Left renal cortex interstitium (tissue), 4 donors: ENCODE measurements at places on chromosomes 3 and 15.

GRCh38 chr3:72995337-72995736 lies 1.3 kb upstream of the PPP4R2 start:
- DNase-seq, result no peak

DNA sequence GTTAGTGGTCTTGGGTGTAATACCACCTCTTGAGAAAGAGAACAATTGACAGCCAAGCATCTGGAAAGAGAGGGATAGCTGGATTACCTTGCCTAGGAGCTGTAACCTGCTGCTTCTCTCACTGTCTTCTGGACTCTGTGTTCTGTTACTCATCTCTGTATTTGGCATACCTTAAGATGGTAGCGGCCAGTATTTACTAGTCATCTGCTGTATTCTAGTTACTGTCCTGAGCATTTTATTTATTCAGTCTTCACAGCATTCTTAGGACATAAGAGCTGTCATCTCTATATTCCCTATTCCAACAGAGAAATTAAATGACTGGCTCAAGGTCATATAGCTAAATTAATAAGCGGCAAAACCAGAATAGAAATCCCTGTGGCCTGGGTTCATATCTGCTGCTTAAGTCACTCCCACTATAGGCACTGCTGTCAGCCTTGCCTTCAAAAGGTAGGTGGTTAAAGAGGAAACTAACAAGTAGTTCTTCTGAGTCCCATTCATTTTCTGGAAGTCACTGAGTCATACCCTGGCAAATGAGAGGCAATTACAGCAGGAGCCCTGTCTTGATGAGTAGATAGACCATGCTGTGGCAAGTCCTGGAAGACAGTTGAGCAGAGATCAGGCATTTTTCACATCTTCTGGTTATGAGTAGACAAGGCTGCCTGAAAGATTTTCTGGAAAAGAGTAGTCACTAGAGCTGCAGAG lies 68.2 kb downstream of the RAB7A start:
- no peak for DNase-seq

DNA sequence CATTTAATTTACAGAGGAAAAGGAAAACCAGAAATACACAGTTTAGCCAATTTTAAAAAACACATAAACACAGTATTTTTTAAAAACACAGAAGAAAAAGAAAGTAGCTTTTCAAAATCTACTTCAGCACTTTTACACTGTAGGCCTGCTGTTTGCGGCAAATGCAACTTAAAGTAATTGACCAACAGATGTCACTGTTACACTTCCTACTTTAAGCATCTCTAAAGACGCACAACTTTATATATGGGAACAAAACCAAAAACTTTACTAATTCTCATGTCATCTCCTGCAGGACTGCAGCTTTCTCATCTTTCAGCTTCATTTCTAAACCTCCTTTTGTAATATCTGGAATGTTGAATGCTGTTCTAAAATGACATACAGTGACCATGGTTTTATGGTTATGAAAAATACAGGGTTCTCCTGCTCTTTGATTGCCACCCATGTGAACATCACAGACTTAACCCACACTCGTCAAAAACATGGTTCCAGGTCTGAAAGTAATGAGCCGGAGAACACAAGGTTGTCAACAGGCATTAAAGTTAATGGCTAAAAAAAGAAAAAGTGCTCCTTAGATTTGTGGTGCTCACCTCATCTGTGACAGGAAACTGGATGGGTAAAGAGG lies 107.9 kb downstream of the FMN1 start:
- no peak for DNase-seq

DNA sequence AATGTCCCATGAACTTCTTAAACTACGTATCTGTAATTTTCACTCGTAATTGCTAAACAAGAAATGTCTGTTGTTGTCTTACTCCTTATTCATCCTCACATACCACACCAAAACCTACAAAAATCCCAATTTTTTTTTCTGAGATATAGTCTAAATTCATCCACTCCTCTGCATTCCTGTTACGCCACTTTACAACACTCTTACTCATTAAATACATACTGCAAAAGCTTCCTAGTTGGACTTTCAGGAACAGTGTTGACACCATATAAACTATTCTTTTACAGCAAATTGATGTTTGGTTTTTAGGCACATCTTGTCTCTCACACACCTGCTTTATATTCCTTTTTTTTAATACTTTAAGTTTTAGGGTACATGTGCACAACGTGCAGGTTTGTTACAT lies 934.9 kb upstream of the CADM2 start:
- no peak for DNase-seq

- DNase-seq, result no peak
Observed at GRCh38 chr3:169354774-169355501, 308.6 kb downstream of the MECOM start.

DNA sequence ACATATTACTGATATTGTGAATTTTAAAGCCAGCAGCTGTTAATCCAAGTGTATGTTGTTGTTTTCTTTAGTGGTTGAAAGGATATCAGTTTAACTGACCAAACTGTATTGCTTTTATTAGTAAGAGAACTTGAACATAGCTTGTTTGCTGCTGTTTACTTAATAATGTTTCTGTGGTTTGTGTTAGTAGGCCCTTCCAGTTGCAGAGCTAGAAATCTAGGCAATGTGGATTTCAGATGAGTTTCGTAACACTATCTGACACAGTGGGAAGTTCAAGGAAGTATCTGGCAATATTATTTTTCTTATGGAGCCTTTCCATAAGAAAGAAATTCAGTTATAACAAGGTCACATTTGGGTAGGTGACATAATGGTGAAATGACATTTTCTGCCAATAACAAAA lies 18.5 kb downstream of the ZNF609 start:
- DNase-seq, result no peak

DNA sequence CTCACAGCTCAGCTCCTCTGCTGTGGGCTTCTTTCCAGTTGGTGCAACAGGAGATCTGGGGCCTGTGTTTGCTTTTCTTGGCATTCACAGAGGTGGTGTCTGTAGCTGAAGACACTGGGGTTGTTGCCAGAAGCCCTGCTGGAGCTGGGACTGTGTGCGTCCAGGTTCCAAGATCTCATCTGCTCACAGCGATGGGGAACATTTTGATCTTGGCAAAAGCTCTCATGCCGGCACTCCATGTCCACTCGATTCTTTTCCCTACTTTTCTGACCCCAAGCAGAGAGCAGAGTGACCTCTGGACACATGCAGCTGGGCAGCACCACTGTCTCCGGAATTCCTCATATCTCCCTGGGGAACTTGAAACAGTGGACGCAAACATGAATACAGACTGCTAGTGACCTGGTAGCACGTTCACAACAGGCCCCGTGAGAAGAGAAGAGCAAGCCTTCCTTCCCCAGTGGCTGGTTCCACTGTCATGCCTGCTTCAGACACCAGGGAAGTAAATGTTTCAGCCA lies 36.1 kb upstream of the MECOM start:
- DNase-seq, result no peak

DNA sequence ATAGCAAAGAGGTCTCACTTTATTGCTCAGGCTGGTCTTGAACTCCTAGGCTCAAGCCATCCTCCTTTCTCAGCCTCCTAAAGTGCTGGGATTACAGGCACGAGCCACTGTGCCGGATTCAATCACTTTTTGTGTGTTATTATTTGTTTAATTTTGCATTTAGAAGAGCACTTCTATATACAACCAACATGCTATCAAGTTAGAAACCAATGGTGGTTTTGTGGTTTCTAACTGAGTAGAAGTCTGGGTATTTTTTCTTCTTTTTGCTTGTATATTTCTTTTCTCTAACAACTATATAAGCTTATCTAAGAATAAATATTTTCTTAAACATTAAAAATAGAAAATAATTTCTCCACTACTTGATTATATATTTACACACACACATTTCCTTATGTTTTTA lies 86.7 kb downstream of the PEAK1 start:
- no peak for DNase-seq

DNA sequence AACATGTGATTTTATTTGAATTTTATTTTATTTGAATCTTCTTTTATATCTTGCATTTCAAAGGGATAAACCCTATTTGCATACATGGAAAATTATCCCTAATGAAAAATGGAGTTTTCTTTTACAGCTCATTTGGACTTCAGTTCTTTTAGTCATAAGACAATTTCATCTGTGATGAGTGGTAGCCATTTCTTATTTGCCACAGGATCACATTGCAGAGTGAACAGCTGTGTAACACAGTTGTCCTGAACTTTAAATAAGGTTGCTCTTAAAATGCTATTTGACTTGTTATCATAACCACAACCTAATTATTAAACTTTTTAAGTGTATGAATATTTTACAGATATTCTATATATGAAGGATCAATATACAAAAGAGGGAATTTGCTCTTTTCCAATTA lies 221.7 kb upstream of the ROPN1 start:
- no peak for DNase-seq

GRCh38 chr15:50353251-50353974 lies 1.6 kb downstream of the GABPB1 start:
- DNase-seq, result peak; percentile 22

DNA sequence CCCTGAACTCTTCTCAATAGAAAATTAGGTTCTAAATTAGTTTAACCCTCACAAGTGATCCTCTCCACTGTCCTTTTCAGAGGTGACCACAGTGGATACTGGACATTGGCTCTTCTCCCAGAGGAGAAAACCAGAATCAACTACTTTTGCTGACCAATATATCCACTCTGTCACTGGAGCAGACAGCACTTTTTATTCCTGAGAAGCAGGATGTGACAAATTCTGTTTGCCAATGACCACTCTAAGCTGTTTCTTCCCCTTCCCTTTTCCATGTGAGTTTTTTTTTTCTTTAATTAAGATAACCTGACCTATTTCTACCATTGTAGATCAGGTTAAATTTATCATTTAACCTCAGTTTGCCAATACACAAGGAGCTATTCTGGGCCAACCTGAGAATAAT lies 79.7 kb upstream of the ZNF280D start:
- DNase-seq, result no peak

DNA sequence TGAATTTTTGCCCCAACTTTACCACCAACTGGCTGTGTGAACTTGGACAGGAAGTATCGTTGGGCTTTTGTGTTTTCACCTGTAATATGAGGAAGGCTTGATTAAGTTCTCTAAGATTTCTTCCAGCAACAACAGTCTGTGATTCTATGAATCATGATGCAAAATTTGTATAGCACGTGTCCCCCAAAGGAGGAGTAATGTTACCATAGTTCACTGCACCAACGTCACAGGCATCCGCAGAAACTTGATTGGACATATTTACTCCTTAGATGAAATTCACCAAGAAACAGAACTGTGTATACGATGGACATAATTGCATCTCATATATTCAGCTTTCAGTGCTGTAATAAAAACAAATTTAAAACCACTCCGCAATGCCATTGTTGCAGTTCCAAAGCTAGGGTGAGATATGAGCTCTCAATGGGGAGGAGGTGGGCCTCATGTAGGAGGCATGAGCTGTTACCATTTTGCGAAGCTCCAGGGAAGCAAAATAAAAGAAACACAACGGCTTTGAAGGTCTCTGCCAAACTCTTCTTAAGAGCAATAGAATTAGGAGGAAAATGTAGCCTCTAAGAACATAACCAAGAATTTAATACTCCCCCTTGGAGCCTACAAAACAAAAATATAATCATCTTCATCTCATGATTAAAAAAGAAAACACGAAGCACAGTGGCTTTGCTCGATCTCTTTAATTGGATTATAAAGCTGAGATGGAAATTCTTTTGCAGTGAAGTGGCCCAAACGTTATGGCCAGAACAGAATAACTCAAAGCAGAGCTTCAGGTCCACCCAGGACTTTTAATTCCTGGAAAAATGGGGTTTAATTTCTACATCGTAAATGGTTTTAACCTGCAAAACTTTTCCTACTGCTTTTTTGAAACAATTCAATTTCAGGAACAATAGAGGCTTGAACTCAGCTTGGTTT lies 80.7 kb downstream of the CHST2 start:
- no peak for DNase-seq

GRCh38 chr3:171123915-171124314 lies 97.4 kb upstream of the SLC2A2 start:
- DNase-seq, result no peak

DNA sequence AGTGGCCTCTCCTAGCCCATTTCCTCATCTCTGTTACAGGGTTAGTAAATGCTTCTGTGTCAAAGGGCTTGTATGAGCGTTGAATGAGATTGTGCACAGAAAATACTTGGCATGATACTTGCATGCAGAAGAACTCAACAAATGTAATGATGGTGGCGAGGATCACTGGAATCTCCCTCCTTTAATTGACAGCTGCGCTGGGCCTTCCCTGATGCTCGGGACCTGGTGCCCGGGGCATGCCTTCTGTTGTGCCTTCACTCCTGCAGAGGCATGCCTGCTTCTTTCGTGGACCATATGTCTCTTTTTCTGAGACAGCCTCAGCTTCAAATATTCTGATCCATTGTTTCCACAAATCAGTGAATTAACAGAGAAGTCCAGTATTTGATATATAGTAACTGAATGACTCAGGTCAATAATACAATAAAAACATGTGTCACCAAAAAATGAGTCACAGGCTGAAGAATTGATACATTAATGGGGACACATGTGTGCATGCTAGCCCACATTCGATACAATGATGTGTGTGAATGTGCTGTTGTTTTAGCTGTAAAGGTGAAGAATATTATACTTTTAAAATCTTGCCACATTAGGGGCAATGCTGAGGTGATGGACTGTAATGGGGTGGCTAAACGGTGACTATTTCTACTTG lies 243.3 kb upstream of the TBL1XR1 start:
- no peak for DNase-seq

- DNase-seq, result no peak
Observed at GRCh38 chr3:175007306-175007705, 148.2 kb downstream of the NAALADL2 start.

DNA sequence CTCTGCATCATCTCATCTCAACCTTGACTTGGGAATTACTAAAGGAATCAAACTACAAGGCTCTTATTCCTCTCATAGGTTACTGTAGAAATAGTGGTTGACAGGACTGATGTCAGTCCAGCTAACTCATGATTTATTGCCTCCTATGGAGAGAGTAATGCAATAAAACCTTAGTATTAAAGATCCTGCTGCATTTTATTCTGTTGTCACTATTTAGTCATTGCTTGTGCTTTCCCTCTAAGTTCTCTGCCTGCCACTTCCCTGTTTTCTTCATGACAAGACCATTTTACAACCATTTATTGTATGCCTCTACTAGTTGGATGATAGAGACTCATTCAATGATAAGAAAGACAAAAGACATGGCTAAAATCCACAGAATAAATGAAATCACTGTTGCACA lies 134.1 kb upstream of the GRM7 start:
- DNase-seq, result no peak

DNA sequence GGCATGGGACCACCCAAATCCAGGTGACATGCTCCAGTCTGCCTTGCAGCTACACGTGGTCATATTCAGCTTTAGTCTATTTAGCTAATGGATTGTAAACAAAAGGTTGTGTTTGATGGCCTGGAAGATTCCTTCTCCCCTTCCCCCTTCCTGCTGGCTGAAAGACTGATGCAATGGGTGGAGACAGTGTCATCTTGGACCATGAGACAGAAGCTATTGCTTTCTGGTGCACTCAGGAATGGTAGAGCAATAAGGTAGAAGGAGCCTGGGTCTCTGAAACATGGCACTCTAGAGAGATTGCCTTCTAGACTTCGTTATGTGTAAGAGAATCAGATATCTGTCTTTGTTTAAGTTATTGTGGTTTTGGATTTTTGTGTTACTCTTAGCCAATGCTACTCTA lies 25.7 kb upstream of the PTX3 start:
- DNase-seq, result no peak
